Stimulated activated CD4-positive, alpha-beta T cell treated with anti-CD3 and anti-CD28 coated beads, Interleukin-15, amount 100 ng/mL, for 48 hours (primary cell): ENCODE measurements at places on chromosomes 3 and 15.

DNA sequence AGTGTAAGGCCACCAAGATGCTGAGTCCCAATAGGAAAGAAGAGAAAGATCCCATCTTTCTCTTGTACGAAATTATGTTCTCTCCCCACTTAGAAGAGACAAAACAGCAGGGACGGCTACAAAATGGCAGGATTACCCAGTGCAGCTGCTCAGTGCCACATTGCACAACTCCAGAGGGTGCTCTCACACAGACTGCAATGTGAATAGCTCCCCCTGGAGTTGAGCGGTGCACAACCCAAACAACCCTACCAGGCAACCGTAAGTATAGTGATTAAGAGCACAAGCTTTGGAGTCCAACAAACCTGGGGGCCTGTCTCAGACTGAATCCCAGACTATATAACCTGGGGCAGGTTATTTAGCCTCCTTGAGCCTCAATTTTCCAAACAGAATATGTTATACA lies 3.1 kb upstream of the BHLHE40 start:
- DNase-seq: peak; percentile 59

DNA sequence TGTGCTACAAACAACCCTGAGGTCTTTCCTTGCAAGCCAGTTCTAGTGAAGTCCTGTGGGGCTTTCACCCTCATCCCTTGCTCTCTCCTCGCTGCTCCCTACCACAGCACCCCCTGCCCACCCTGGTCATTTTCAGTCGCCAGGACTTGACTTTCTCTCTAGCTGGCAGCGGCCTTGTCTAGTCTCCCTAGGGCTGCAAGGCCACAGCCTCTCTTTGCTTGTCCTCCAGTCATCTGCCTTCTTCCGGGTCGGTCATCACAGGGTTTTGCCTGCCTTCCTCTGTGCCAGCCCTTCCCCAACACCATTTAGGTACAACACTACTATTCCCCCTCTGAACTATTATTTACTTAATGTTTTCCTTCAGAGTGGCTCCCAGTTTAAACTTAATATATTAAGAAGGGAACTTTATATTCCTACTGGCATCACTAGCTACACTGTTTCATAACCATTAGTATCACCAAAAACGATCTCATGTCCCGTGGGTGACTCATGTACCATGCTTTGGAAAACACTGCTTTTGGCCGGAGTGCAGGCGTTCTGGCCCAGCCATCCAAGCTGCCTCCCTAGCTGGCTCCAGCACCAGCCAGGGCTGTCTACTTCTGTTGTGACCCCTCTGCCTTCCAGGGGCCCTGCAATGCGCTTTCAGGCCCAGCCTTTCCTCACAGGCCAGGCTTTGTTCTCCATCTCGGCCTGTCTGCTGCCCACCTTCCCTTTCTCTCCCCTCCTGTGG lies 21.4 kb downstream of the FAH start:
- DNase-seq: no peak

GRCh38 chr15:99050328-99050980 lies 42.9 kb upstream of the PGPEP1L start:
- no peak for DNase-seq

GRCh38 chr15:63338170-63338569 lies 43.5 kb downstream of the CA12 start:
- DNase-seq: no peak

DNA sequence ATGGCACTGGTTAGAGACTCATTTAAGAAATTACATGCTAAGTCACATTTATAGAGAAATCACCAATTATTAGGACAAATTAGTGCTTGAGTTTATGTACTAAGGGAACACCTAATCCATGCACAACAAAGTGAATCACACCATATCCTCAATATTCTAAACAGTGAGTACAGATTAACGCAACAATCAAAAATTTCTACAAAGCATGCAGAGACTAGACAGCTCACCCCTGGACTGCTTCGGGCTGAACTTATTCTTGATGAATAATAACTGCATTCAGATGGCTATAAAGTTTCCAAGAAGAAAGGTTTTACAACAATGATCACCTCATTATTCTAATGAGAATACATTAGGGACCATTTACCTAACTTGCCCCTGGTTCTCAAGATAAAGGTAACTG lies 66.5 kb downstream of the LRRFIP2 start:
- no peak for DNase-seq

DNA sequence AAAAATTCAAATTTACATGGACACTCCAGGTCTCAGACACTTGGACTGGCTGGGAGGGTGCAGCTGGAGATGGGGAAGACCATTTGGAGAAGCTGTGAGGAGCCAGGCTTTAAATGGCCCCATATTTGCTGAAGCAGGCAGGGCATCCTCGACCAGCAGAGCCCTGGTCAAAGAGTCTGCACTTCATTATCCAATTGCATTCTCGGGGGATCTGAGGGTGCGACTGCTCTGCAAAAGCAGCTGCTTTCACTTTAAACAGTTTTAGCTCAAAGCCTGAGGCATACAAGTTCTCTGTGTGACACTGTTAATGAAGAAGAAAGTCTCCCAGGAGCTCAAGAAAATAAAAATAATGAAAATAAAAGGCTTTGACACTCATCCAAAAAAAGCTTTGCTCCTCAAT lies 98.0 kb upstream of the SLC25A36 start:
- DNase-seq: no peak

DNA sequence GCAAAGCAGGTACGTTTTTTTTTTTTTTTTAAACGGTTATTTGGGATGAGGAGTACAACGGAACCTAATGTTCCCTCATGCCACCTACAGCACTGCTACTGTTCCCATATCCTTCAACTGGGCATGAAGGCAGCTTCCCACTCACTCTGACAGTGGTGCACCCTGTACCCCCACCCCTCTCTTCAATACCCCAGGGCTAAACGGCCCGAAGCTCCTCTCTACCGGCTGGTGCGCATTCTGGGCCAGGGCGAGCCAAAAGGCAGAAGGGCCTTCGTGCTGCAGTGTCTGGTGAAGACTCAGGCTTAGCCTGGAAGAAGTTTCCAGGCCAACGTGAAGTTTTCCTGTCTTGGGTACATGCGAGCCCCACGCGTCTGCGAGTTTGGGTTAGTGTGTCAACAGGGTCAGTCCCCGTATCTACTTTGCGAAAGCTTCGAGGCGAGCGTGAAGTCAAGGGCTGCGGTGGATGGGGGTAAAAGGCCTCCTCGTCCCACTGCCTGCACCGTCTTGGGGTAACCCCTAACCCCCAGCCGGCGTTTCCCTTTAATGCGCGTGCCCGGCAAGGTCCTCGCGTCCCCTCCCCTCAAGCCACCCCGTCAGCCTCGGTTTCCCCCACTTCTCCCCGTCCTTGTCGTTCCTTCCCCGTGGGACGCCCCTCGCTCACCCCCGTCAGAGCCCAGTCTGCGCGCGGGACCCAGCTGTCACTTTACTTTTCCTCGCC lies 765 bp upstream of the UBE2E2 start:
- DNase-seq: no peak

DNA sequence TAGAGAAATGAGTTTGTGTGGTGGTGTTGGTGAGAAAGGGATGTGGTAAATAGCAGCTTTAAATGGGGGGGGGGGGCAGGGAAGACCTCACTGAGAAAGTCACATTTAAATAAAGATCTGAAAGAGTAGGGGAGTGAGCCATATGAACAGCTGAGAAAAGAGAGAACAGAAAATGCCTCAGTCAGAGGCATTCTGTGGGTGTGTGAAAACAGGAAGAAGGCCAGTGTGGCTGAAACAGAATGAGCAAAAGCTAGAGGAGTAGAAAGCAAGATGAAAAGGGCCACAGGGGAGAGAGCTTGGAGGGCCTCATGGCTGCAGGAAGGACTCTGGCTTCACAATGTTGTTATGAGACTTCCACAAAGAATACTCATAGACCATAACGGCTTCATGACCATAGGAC lies 783.3 kb downstream of the ZPLD1 start:
- no peak for DNase-seq

GRCh38 chr3:72150634-72151412 lies 365.9 kb upstream of the PROK2 start:
- no peak for DNase-seq

DNA sequence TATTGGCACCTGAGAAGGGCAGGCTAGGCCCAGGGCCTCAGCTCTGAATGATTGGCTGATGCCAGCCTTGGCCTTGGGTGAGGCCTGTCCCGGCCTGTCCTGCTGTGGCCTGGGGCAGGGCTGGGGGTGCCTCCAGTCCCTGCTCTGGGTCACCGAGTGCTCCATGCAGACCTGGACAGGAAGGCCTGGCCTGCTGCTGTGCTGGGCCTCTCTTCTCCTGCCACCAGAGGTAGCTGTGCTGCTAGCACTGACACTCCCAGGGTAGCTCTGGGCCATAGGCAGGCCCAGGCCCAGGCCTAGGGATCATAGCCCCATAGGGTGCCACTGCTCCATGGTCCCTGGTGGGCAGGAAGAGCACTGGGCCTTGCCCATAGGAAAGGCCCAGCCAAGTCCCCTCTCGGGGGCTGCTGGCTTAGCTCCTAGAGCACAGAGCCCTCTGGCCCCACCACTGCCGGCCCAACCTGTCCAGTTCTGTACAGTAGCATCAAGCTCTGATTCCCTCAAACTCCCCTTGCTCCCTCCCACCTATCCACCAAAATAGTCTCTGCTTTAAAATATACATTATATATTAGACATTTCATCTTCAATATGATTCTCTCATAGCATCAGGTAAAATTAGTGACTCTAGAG lies 18.2 kb downstream of the ABTB1 start:
- DNase-seq: no peak

- no peak for DNase-seq
Measured at GRCh38 chr3:31488475-31489017, 44.2 kb upstream of the STT3B start.

DNA sequence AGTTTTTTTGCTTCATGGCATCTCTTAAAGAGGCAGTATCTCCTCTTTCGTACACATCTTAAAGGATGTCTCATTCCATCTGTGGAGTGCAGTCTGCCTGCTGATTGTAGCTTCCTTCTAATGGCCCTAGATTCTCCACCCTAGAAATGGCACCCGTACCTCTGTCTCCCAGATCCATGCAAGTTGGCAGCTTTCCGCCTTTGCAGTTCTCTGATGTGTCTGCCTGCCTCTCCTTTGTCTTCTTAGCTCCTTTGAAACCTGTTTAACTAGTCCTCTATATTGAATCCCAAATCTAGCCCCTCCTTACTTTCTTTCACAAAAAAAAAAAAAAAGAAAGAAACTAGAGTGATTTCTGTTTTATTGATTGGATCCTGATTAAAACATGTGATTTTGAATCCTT lies 1025.0 kb downstream of the ZPLD1 start:
- DNase-seq: no peak

DNA sequence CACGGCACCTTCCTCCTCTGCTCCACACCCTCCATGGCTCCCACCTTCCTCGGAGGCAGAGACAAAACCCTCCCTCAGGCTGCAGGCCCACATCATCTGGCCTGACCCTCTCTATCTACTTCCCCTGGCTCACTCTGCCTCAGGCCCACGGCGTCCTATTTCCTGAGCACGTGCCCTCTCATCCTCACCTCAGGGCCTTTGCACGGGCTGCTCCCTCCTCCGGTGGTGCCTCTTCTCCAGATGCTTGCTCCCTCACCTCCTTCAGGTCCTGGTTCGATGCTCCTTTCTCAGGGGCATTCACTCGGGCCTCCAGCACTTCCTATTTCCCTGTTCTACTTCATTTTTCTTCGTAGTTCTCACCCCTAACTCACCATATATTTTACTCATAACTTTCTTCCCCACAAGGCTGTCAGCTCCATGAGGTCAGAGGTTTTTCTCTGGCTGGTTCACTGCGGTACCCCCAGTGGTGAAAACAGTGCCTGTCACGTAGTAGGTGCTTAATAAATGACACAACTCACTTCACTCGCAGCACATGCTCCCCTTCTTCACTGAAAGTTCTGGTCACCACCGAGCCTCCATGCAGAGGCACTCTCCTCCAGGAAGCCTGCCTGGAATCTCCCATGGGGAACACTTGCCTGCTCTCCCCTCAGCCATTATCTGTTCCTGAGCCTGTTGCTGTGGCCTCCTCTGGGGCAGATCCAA lies 130.7 kb downstream of the WNT7A start:
- no peak for DNase-seq

- no peak for DNase-seq
Measured at GRCh38 chr3:194272861-194273742, 78.0 kb downstream of the CPN2 start.

- no peak for DNase-seq
Measured at GRCh38 chr15:84653584-84653909, 536 bp downstream of the WDR73 start.

GRCh38 chr3:97495896-97496295 lies 268.7 kb upstream of the ARL6 start:
- no peak for DNase-seq

GRCh38 chr15:28903555-28903954 lies 17.8 kb downstream of the APBA2 start:
- DNase-seq: no peak

DNA sequence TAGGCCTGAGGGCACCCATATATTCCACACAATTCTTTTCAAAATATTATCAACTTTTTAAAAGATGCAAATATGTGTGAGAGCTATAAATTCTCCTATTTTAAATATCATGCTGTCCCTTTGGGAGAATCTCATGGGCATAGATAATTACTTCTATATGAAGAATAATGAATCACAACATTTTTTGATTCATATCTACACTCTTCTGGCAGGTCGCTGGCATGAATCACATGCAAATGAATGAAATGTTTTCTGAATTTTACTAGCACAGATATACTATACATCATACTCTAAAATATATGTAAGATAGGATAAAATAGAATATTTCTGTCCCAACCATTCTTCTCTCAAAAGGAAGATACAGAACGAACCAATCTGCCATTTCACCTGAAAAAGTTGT lies 277.7 kb upstream of the KCNH8 start:
- no peak for DNase-seq

GRCh38 chr15:96180087-96180748 lies 150.3 kb upstream of the NR2F2 start:
- DNase-seq: no peak
